ENCODE measurements at places on chromosomes 16 and 17. TPM values are rescaled to one million over a fixed set of nuclear protein-coding genes. Genes with fewer than 3 reads are reported as not detected.
A peak's percentile ranks its signal among the peaks of the same experiment; 100 is the strongest.

- H3K36me3 ChIP-seq = peaks cover 98% of the 10 kb centered on the region
- H3K4me3 ChIP-seq = no peak overlapping the region
- no peak overlapping the region for H3K27ac ChIP-seq
- no peaks in the 10 kb centered on the region for H3K27me3 ChIP-seq
- H3K4me1 ChIP-seq = no peaks in the 10 kb centered on the region
- DNase-seq = no peak
These were observed 59.1 kb downstream of the PIPOX start for GRCh38 chr17:29102046-29102445.

Gene HSF4
- 64.9 TPM for total RNA-seq

Gene EME1
- not detected for total RNA-seq

DNA sequence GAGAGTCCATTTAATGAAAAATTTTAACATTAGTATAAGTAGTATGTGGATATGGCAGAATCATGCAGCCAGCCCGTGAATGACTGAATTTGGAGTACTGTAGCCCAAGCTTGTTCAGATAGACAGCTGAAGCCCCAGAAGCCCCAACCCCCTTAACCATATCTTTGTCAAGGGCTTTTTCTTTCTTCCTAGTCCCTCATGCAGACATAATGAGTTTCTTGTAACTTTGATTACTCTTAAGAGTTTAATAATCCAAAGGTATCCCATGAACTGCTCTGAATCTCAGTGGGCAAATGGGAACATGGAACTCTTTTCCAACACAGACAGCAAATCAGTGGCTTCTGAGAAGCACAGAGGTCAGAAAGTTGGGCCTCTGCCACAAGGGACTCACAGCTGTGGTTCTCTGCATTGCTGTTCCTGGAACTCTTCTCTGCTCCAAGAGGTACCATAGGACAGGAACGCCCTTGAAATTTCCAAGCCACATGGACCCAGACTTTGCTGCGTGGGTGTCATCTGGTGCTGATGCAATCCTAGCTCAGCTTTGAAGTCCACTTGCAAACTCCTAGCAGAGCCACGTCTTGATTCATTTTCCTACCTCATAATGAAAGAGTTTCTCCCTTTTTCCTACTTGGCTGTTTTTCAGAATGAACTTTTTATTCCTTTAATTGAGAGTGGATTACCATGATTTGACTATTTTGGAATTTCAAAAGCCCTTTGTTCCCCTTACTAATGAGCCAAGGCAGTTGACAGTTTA is 18.1 kb downstream of the LYRM1 start:
- peak overlapping the region; percentile 0 for H3K27ac ChIP-seq
- H3K4me3 ChIP-seq = no peak overlapping the region
- peaks cover 3% of the 10 kb centered on the region for H3K36me3 ChIP-seq
- peak; percentile 72 for DNase-seq
- peaks cover 3% of the 10 kb centered on the region for H3K4me1 ChIP-seq

Gene GLIS2
- 16.8 TPM for total RNA-seq

DNA sequence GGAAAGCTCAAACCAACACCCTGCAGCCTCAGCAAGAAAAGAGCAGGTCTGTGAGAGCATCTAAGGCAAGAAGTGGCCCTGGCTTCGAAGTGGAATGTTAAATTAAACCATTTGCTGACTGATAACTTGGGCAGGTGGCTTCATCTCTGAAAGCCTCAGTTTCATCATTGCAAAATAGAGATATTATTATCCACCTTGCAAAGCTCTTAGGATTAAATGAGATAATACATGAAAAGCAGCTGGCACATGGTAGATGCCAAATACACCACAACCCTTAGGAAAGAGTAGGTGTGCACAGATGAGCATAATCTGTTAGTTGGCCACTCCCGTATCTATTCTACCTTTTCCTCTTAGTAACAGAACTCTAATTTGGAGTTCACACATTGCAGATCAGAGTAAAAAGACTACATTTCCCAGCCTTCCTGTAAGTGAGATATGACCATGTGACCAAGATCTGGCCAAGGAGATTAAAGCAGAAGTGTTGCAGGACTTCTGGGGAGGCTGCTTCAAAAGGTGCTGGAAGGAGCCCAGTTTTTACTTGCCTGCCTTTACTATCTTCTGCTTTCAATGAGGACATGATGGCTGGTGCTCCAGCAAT is 288.7 kb downstream of the SOX9 start:
- H3K36me3 ChIP-seq = no peaks in the 10 kb centered on the region
- no peak for DNase-seq
- H3K27ac ChIP-seq = no peak overlapping the region
- H3K4me1 ChIP-seq = no peaks in the 10 kb centered on the region
- H3K27me3 ChIP-seq = no peaks in the 10 kb centered on the region

Gene KRT9
- not detected for total RNA-seq

- no peak for DNase-seq
- H3K4me3 ChIP-seq = no peak overlapping the region
- peaks cover 17% of the 10 kb centered on the region for H3K27me3 ChIP-seq
- H3K4me1 ChIP-seq = no peaks in the 10 kb centered on the region
- H3K36me3 ChIP-seq = no peaks in the 10 kb centered on the region
These were observed 6.6 kb downstream of the IGF2BP1 start for GRCh38 chr17:49003557-49004511.

DNA sequence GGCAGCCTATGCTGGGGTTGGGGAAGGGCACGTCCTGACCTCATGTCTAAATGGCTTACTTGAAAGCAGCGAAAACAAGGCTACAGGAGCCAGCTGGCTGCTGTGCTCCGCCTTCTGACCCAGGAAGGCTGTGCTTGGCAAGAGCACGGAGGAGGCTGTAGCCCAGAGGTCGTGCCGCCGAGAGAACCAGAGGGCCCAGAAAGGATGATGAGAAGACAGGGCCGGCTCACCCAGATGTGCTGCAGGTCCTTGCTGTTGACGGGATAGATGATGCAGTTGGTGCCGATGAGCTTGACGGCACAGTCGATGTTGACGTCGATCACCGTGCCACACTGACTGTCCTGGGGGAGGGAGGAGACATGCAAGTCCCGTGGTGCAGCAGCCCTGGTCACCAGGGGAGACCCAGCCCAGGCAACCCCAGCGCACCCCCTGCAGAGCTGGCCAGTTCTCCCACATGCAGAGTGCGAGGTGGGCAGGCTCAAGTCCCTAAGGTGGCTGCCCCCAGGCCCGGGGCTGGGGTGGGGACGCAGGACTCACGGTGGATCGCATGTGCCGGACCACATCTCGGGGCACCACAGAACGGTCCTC is 20.7 kb downstream of the SPHK1 start:
- H3K27me3 ChIP-seq = no peaks in the 10 kb centered on the region
- peaks cover 51% of the 10 kb centered on the region for H3K36me3 ChIP-seq
- no peak overlapping the region for H3K4me3 ChIP-seq
- H3K27ac ChIP-seq = no peak overlapping the region
- no peaks in the 10 kb centered on the region for H3K4me1 ChIP-seq

DNA sequence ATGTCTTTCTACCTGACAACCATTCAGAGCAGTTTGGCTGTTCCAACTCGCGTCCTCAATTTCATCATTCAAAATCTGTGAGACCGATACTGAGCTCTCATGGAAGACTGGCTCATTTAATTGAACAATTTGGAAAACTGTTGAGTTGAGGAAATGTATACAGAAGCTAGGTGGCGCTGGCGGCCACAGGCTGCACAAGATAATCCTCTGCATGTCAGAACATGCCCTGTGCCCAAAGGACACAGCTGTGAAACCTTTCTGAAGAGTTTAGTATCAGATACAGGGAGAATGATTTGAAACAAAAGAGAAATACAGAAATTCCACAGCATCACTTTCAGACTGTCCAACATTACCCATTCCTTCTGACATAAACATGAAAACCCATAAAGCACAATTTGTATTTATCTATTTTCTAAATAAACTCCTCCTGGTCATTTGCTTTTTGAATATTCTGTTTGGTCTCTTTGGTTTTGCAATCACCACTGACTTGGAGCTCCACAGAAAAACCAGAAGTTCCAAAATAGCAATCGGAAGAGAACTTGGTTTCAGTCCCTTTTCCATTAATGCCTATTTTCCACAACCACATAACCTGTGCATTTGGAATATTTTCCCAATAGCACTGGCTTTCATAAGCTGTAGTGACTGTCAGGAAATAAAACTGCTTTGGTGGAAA is 192.8 kb downstream of the MAP2K6 start:
- peak; percentile 86 for DNase-seq
- no peaks in the 10 kb centered on the region for H3K36me3 ChIP-seq
- no peak overlapping the region for H3K4me3 ChIP-seq
- peak overlapping the region; percentile 32 for H3K27ac ChIP-seq
